Upper lobe of right lung (tissue), 1 donor: ENCODE measurements at places on chromosomes 16 and 17. TPM values are rescaled to one million over a fixed set of nuclear protein-coding genes. Genes with fewer than 3 reads are reported as not detected.

DNA sequence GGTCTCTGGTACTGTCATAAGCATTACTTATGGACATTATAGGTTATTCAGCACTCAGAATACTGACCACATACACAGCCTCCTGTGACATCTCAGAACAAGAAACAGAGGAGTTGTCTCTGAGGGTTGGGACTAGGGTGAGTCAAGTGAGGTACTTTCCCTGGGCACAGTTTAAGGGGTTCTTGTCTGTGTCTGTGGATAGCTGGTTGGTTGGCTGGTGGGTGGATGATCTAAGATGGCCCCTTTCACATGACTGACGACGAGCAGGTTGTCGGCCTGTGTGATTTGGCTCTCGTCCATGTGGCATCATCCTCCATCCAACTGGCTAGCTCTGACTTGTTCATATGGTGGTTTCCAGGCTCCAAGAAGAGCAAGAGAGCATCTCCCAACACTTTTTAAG lies 163.9 kb downstream of the PRKCB start:
- DNase-seq = no peak
- H3K4me1 ChIP-seq = no peaks in the 10 kb centered on the region

GRCh38 chr16:51497541-51498211 lies 346.6 kb upstream of the SALL1 start:
- H3K27ac ChIP-seq = no peak overlapping the region
- H3K27me3 ChIP-seq = no peaks in the 10 kb centered on the region
- no peak for DNase-seq
- H3K4me1 ChIP-seq = no peaks in the 10 kb centered on the region

DNA sequence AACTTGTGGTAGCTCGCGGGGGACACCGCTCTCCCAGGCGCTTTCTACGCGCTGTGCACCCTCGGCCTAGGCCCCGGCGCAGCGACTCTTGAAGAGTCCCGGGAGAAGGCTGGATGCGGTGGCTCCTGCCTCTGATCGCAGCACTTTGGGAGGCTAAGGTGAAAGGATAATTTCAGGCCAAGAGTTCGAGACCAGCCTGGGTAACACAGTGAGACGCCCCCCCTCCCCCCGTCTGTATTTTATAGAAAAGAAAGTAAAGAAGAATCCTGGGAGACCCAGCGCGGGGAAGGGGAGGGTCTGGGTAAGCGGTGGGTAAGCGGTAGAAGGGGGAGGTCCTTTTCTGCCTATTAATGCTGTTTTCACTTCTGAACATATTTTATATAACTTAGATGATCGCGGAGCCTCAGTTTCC lies 486 bp upstream of the PLLP start:
- no peaks in the 10 kb centered on the region for H3K36me3 ChIP-seq
- peak overlapping the region; percentile 84 for H3K27ac ChIP-seq
- H3K4me1 ChIP-seq = no peaks in the 10 kb centered on the region

DNA sequence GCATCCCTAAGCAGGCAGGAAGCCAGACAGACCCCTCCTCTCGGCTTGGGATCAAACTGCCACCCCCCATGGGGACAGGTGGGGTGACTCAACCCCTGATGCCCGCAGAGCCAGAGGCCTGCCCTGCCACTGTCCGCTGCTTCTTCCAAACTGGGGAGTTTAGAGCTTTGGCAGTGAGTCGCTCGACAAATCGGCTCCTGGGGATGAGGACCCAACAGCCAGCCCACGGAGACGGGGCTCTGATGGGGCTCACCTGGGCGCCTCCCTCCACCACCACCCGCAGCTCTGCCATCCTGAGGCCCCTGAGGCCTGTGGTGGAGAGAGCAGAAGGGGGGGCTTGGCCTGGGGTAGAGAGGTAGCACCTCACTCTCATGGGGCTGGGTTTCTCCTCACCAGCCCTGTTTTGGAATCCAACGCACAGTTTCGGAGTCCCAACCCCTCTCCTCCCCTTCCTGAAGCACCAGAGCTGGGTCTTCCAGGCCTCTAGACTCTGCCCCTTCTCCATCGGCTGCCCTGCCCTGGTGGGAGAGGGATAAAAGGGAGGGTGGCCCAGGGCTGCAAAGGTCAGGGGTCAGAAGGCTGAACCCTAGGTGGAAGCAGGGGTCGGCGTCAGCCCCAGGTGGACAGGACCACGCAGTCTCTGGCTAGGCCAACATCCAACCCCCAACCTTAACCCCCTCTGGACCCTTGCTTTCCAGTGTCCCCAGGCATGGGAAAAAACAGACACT lies 5.8 kb downstream of the PRSS22 start:
- peaks cover 9% of the 10 kb centered on the region for H3K27me3 ChIP-seq
- H3K4me3 ChIP-seq = no peak overlapping the region
- no peaks in the 10 kb centered on the region for H3K4me1 ChIP-seq
- H3K27ac ChIP-seq = no peak overlapping the region

GRCh38 chr16:4790871-4791270 lies 2.7 kb upstream of the SEPTIN12 start:
- no peak overlapping the region for H3K27ac ChIP-seq
- no peaks in the 10 kb centered on the region for H3K27me3 ChIP-seq
- no peaks in the 10 kb centered on the region for H3K36me3 ChIP-seq
- DNase-seq = no peak
- H3K4me3 ChIP-seq = no peak overlapping the region
- no peaks in the 10 kb centered on the region for H3K4me1 ChIP-seq

Gene CDK5R1
- 1.6 TPM for total RNA-seq

- no peak for DNase-seq
- H3K36me3 ChIP-seq = no peaks in the 10 kb centered on the region
- no peaks in the 10 kb centered on the region for H3K27me3 ChIP-seq
Measured at GRCh38 chr16:20830372-20830771, 24.0 kb downstream of the REXO5 start.
